GM13977 (cell line): ENCODE measurements at places on chromosomes 2 and 18.

- no peak for DNase-seq
These were observed 86.7 kb downstream of the FIGN start for GRCh38 chr2:163649080-163649479.

DNA sequence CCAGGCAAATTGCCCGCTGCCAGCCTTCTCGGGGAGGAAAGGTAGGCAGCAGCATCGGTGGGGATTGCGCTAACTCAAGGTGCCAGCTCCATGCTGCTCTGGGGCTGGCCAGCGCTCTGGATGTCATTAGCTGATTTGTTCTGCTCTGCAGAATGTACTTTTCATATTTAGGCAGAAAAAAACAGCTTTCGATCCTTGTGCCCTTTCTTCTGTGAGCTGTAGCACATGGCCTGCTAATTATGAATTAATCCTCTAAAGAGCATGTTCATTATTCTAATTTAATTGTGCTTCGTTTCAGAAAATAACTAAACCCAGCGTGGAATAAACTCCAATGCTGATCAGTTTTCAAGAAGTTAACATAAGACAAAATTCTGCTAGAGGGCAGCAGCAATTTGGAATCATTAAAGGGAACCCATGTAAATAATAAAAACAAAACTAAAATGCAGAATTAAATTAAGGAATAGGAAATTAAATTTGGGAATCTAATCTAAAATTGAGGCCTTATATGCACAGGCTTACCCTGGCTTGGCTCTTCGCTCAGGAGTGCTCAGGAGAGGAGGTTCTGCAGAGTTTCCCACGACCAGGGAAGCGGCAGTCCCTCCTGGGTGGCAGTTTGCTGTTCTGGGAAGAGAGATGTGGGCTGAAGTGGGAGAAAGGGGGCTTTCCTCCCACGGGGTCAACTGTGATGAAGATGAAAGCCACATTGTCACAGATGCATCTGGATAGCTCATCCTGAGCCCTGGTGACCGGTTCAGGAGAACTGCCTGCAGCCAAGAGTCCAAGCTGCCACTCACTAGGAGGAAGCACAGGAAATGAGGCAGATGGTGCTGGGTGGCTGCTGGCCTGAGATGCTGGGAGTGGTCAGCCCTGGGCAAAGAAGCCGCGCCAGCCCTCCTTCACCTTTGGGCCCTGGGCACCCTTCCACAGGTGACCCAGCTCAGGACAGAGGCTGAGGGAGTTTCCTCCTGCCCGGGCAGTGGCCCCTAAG, 93.2 kb upstream of the PKDCC start:
- no peak for DNase-seq

DNA sequence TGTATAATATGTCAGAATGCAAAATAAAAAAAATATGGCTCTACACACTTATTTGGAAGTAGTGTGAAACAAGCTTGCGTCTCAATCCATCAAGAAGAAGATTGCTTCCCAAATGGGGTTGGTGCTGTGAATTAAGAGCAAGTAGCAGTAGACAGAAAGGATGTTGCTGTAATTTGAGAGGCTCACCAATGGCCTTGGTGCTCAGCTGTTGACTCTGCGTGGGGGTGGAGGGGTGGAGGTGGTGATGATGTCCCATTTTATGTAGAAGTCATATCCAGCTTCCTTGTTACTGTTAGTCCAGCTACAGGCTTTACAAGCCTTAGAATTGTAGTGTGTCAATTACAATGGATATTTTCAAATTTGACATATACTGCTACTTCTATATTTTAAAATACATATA, 223.4 kb upstream of the RND3 start:
- no peak for DNase-seq

- DNase-seq = peak; percentile 38
These were observed 22.5 kb downstream of the STAT4 start for GRCh38 chr2:191128172-191128910.

DNA sequence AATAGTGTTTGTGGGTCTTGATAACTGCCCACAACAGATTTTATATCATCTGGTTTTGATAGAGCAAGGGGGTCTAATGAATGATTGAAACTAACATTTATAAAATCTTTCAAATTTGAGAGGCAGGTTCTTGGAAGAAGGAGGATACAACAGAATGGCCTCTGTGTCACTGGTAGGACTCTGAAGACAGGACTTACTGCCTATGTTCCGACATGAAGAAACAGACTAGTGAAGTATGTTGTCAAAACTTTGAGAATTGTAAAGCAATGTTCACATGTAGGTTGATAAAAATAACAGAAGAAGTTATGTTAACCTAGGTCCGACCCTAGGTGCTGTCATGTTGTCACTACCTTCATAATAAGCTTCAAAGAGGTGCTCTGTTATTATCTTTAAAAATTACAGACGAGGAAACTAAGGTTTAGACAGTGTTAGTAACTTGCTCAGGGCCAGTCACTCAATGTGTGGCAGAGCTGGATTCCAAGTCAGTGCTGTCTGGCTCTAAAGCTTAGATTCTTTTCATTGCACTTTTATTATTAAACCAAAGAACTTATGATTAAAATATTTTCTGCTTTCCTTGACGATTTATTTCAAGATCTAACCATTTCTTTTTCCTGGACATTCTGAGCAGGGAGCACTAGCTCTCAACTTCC, 146.2 kb downstream of the RPIA start:
- no peak for DNase-seq
